HuH-7 (cell line): ENCODE measurements at places on chromosomes 7 and 10.

- no peak for DNase-seq
Observed at GRCh38 chr10:27833792-27834191, 88.2 kb upstream of the MKX start.

DNA sequence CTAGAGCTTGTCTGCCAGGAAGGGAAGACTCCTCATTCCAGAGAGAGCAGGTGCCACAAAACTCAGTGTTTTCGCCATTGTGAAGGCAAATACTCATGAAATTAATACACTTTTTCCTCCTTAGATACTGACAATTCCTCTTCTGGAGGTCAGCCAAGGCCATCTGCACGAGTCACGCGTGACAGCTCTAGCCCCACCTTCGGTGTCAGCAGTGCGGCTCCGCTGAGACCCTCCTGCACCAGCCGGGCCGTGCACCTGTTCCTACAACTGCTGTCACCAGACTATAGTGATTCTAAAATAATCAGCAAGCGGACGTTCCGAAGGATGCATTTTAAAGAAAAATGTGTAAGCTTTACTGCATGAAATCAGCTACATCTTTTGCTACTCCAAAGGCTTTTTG lies 127.7 kb downstream of the DIP2C start:
- DNase-seq: no peak

DNA sequence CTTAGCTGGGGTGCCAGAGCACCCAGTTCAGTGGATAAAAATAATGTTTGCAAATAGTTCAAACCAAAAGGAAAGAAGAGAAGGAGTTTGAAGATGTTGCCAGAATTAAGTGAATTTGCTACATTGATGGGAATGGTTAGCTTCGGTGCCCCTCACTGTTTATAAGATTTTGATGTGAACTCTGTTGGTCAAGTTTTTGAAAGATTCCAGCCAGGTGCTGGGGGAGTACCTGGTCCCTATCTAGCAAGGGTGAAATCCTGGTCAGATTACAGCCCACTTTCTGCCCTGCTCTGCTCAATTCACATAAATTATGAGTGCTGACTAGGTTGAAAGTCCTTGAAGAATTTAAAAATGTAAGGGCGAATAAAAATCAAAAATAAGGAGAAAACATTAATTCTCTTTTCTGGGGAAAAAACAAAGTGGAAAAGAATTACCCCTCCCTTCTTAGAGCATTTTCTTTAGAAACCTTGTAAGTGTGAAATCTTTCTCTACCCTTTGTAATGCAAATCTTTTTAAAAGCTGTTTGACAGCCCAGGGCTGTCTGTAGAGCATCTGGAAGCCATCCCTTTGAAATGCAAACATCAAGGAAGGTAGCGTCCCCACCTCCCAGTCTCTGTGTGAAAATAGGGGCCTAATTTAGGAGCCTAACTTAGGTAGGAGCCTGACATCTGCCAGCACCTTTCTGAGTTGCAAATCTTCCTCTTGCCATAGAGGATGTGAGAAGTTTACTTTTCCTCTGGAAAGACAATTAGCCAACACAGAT lies 1.4 kb upstream of the GIMAP5 start:
- no peak for DNase-seq

- DNase-seq: no peak
Observed at GRCh38 chr7:33959676-33960075, 54.3 kb downstream of the BMPER start.

- DNase-seq: no peak
Observed at GRCh38 chr7:132141109-132141508, 435.2 kb downstream of the PLXNA4 start.

- no peak for DNase-seq
Observed at GRCh38 chr7:94912085-94912484, 4.7 kb downstream of the PPP1R9A start.

- DNase-seq: peak; percentile 33
Observed at GRCh38 chr7:35714862-35715261, 19.9 kb upstream of the HERPUD2 start.

DNA sequence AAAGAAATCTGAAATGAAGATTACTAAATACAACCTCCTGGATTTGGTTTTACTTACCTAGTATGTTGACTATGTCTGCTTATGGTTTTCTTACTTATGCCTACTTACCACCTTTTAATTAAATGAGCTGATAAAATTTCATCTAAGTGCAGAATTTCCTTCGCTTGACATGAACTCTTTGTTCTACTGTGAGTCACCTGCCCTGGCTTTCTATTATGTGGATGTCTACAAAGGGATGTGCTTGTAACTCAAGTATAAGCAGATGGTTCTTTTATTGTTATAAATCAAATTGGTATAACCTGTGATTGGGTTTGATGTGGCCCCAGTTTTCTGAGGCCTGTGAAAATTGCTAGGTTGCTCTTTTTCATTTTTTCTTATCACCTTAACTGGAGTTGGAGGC lies 389.1 kb upstream of the ANKRD30A start:
- DNase-seq: no peak

- DNase-seq: no peak
Observed at GRCh38 chr10:61701706-61702105, 39.0 kb downstream of the CABCOCO1 start.

- no peak for DNase-seq
Observed at GRCh38 chr10:23081221-23081750, 14.1 kb upstream of the MSRB2 start.

- DNase-seq: peak; percentile 55
Observed at GRCh38 chr7:149459540-149460452, 1.1 kb downstream of the ZNF777 start.

GRCh38 chr7:93258661-93259060 lies 26.5 kb downstream of the VPS50 start:
- DNase-seq: no peak

DNA sequence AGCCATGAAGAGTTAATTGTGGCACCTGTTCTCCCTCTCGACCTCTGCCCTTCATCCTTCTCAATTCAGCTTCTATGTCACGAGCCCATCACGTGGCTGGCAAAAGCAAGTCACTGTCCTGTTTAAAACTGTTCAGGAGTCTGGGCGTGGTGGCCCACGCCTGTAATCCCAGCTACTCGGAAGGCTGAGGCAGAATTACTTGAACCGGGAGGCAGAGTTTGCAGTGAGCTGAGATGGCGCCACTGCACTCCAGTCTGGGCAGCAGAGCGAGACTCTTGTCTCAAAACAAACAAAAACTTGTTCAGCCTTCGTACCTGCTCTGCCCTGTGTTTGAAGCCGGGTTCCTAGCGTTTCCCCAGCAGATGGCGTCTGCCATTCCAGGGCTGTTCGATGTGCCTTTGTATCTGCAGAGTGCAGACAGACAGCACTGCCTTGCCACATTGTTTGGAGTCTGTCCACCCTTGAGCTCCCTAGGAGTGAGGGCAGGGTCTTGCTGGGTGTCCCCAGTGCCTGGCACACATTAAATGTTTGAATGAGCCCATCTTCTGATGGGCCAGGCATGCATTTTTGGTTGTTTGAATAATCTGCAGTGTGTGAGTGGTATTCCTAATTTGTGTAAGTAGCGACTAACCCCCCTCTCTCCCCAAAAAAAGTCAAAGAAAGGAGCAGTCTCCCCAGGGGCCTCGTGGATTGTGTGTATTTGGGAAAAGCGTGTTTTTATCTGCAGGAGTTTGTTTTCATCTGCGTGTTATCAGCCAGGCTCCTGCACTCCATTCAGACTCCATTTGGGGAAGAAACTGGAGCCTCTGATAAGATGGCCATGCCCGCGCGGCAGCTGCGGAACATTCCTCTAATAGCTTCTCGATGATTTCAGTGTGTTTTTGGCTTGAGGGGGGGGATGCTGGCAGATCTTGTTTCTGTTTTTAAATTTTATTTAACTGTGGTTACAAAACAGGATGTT lies 61.2 kb downstream of the DNAJB6 start:
- peak; percentile 89 for DNase-seq

DNA sequence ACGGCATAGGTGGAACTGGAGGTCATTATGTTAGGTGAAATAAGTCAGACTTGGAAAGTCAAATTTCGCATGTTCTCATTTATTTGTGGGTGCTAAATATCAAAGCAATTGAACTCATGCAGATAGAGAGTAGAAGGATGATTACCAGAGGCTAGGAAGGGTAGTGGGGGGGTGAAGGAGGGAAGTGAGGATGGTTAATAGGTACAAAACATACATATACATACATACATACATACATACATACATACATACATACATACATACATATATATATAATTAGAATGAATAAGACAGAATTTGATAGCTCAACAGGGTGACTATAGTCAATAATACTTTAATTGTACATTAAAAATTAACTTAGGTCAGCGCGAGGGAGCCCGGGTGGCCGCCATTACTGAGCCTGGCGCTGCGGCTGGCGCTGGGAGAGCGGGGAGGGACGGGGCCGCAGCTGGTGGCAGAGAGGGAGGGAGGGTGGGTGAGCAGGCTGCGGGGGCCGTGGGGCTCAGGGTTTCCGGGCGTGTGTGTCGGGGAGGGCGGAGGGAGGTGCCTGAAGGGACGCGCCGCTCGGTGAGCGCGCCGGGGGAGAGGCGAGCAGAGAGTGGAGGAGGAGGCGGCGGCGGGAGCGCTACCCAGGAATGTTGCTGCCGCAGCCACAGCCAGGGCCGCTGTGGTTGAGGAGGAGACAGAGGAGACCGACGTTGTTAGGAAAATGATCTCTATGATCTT lies 85.8 kb upstream of the EGFR start:
- DNase-seq: peak; percentile 68

DNA sequence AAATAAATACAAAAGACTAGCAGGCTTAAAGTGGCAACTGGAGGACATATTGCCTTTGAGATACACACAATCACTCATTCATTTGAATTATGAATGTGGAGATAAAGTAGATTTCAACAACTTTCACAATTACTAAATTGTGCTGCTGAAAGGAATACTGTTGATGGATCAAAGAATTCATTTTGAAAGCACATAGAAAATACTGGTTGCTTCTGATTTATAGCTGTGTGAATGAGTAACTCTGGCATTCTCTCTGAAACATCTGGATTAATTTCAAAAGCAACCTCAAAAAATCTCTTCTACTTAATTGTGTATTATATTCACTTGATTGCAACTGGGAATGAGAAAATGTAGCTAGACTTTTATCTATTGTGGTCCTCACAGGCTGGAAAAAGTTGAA lies 397.6 kb downstream of the THSD7A start:
- DNase-seq: no peak

- no peak for DNase-seq
Observed at GRCh38 chr7:84195295-84196060, 889 bp upstream of the SEMA3A start.

GRCh38 chr7:129824291-129825208 lies 128.2 kb downstream of the UBE2H start:
- DNase-seq: peak; percentile 43

DNA sequence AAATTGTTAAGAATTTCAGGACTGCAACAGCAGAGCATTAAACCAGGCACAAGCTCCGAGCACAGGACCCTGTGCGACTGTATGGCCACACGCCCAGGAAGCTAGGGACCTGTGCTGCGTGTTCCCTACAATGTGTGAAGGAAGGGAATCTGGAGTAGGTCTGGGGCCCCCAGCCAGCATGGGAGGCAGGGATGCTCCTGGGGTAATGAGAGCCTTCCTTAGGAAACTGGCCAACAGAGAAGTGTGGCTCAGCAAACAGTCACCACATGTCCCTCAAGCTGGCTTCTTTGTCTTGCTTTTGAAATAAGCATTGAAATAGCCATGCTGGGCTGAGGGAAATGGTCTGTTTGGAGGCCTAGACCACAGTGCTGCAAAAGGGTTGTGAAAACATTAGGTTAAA lies 8.2 kb downstream of the BLNK start:
- no peak for DNase-seq

- peak; percentile 68 for DNase-seq
Observed at GRCh38 chr7:22672846-22673680, 53.9 kb upstream of the IL6 start.

DNA sequence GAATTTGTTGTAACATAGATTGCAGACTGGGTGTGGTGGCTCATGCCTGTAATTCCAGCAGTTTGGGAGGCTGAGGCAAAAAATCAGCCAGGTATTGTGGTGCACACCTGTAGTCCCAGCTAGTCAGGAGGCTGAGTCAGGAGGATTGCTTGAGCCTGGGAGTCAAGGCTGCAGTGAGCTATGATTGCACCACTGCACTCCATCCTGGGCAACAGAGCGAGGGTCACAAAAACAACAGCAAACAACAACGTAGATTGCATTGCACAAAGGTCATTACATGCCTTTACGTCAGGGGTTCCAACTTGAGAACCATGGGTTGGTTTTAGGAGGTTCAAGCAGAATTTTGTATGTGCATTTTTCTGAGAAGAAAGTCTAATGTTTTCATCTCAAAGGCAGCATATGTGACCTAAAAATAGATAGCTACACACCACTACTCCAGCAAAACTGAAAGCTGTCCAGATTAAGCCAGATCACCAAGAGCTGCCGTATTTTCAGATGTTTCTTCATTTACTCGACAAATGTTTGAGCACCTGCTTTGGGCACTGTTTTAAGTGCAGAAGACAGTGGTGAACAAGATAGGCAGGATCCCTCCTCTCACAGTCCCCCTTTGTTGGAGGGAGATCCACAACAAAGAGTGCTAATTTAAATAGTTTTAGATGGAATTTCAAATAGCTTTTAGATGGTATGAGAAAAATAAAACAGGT lies 28.3 kb upstream of the CYP26C1 start:
- DNase-seq: no peak

DNA sequence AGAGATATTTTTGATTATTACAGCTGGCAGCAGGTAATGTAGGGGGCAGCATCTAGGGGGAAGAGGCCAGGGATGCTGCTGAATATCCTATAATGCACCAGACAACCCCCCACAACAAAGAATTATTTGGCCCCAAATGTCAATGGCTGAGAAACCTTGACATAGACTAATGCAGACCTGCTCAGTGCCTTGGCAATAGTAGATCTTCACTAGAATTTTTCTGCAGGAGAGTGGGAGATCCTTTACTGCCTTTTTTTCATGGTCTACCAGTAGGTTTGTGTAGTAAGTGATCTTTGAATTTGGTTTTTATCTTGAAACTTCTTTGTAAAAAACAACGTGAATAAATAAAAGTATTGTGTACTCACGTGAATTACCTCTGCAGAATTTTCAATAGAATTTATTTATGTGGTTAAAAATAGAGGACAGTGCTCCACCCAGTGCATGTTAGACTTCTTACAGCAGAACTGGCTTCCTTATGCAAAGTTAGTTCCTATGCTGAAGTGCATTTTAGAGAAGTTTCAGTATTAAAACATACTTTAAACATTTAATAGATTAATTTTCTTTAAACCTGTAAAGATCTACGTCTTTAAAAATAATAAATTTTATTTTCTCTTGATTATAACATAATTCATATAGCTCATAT lies 199.6 kb upstream of the HDAC9 start:
- no peak for DNase-seq

DNA sequence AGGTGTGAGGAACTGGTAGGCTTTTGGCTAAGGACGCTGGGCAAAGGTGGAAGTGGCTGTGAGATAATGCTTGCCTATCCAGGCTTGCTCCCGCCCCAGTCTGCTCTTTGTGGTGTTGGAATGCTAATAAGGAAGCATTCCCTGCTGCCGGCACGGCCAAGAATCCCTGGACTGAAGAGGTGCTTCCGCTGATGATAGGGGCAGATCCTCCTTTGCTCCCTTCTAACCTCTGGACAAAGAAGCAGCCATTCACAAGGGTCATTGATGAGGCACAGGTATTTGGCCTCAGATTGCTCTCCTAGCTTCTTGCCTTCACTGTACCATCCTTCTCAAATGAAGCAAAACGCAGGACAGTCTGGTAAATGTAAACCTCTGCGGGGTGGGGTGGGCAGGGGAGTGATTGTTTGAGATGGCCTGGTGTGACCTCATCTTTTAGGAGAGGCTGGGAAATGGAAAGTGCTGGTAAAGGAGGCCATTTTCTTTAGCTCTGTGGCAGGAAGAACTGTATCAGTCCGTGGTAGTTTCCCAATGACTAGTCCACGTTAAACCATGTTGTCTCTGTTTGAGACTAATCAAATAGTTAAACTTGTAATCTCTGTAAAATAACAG lies 1.7 kb downstream of the PGAM1 start:
- no peak for DNase-seq
